ENCODE measurements at places on chromosomes 7 and 10.
A peak's percentile ranks its signal among the peaks of the same experiment; 100 is the strongest.

- no peak for DNase-seq
Measured at GRCh38 chr7:68446183-68446582, 1152.1 kb upstream of the AUTS2 start.

DNA sequence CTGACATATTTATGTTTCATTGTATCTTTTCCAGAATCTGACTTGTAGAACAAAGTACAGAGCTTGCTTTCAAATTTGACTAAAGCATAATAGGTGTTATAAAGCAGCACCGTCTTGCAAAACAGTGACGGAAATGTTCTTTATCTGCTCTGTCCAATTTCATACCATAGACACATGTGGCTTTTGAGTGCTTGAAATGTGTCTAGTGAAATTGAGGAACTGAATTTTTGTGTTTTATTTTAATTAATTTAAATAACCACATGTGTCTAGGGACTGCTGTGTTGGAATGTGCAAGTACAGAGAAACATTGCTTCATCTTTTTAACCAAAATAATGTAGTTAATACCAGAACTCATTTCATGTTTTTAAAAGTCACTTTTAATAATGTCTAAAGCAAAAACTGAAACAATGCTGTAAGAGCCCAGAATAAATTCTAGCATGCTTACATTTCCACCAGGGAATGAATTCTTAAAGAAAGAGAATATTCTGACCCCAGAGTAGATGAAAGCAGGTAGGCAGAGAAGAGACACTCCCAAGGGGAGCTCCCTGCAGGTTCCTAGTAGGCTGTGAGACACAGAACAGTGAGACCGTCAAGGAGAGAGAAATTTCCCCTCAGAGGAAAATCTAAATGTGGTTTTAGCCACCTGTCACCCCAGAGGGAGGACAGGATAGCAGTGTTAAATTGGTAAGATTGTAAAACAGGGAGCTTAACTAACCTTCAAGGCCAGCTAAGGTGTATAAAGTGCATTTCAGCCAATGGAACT, 175.3 kb upstream of the KMT2E start:
- DNase-seq: no peak

DNA sequence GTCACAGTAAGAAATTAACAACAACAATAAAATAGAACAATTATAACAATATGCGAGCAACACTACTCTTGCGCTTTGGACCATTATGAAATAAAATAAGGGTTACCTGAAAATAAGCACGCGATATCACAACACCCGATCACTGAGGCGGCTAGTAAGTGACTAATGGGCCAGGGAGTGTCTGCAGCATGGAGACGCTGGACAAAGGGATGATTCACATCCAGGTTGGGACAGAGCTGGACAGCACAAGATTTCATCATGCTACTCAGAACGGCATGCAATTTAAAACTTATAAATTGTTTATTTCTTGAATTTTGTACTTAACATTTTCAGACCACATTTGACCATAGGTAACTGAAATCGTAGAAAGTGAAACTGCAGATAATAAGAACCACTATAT, 15.6 kb downstream of the HIBADH start:
- no peak for DNase-seq

DNA sequence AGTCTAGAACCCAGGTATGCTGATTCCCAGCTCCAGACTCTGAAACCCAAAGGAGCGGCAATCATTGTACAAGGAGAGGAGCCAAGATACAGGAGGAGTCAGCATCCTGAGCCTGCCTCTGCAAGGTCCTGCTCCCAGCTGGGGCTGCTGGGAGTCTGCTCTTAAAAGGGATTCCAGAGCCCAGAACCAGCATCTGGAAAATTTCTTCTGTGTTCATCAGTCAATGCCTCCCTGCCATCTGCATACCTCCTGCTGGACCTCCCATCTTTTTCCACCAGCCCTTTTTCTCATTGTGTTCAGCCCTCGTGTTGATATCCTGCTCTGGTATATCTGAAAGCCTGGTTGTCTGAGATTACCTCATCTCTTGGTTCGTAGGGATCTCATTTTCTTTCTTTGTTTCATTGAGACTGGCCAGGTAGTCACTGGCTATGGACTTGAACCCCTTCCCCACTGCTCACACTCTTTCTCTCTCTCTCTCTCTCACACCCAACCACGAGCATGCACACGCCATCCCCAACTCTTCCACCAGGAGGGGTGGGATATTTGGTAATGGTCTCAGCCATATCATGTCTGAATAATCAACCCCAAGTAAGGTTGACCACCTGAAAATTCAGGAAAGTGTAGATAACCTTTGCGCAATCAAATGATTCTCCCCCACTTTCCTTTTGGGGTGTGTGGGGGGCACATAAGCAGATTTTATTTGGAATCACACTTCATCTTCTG, 608.8 kb downstream of the LRMDA start:
- DNase-seq: no peak

DNA sequence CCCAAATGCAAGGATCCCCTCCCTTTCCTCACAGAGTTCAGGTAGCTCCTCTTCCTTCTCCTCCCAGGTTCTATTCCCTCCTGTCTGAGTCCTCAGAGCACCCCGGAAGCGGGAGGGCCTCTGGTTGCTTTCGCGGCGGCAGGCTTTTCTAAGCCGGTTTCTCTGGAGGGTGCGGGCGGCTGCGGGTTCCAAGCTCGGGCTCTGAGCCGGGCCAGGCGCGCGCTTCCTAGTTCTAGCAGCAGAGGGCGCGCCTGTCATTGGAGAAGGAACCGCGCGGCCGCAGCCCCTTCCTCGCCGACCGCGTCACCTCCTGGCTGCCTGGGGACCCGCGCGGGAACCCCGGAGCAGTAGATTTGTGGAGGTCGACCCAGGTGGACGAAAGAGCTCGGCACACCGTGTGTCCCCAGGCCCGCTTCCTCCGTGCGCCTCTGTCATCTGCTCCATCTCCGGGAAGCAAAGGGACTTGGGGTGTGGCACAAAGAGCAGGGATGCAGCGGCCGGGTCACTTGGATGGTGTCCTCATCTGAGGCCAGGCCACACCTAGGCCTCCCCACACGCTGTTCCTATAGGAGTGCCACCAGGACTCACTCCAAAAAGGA, 389.0 kb upstream of the PODXL start:
- DNase-seq: peak; percentile 59

DNA sequence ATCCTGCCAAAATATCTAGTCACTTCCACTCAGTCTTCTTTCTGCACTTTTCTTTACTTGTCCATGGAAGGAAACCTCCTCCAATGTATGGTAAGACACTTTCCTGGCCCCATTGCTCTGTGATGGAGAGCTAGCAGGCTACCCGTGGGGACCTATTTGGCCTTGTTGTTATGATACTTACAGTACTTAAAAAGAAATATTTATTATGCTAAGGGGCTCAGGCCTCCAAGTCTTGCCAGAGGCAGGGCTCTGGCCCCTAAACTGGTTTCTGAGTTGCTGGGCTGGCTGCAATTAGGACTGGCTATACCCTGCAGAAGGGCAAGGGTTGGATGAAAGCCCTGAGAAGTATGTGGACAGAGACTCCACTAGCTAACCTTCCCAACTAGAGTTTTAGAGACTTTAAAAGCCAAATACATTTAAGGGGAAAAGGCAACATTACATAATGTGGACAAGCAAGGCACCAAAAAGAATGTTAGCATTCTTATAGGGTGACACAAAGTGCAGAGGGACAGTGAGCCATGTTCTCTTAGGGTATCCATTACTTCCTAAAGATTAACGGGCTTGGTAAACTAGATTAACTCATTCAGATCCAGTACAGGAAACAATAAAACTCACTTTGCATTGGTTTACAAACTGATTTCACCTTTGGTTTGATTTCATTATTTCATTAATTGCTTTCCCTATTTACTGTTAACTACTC, 84.9 kb upstream of the INHBA start:
- no peak for DNase-seq

DNA sequence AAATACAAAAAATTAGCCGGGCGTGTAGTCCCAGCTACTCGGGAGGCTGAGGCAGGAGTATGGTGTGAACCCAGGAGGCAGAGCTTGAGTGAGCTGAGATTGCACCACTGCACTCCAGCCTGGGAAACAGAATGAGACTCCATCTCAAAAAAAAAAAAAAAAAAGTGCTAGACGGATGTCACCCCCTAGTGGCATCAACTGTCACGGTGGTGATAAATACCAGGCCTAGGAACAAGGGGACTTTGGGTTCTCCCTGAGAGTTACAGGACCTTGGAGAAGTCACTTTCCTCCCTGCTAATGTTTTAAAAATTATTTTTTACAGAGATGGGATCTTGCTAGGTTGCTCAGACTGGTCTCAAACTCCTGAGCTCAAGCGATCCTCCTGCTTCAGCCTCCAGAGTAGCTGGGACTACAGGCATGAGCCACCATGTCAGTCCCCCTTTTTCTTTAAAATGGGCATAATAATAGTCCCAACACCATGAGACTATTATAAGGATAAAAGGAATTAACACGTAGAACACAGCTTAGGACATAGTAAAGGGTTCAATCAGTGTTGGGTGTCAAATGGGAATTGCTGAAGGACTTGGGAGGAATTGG, 2.6 kb upstream of the TMEM130 start:
- DNase-seq: no peak

Measured in right cardiac atrium (tissue), 5 donors.